ENCODE measurements at places on chromosomes 13 and 19.

- DNase-seq: no peak
Measured at GRCh38 chr19:493391-494170, 2.7 kb upstream of the MADCAM1 start.

DNA sequence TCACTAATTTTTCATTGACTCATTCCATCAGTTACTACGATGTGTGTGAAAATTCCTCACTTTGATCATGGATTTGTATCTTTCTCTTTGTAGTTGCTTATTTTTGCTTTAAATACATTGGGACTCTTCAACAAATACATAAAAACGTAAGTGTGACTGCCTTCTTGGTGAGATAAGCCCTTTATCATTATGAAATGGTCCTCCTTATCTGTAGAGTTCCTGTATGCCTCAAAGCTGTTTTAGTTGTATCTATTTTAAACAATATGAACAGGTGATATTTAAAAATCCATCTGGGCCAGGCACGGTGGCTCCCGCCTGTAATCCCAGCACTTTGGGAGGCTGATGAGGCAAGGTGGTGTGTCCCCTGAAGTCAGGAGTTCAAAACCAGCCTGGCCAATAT, 11.3 kb downstream of the DCUN1D2 start:
- DNase-seq: no peak

GRCh38 chr13:113548778-113549621, 35.6 kb upstream of the TFDP1 start:
- DNase-seq: peak; percentile 43

GRCh38 chr13:25281935-25282332, 5.4 kb downstream of the MTMR6 start:
- no peak for DNase-seq

GRCh38 chr13:113166681-113167080, 8.2 kb downstream of the PROZ start:
- DNase-seq: no peak

- DNase-seq: no peak
Measured at GRCh38 chr19:50419580-50420035, 870 bp downstream of the SPIB start.

DNA sequence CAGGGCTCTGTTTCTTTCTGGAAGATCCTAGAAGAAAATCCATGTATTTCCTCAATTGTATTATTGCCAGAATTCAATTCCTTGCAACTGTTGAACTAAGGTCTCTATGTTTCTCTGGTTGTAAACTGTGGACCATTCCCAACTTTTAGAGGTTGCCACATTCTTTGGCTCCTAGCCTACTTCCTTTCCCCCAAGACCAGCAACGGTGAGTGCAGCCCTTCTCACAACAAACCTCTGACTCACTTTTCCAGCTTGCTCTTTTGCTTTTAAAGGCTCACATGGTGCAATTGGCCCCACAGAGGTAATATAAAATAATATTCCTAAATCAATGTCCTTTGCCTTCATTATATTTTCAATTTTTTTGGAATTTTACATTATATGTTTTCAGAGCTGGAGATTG, 371.3 kb downstream of the SLITRK5 start:
- DNase-seq: no peak

GRCh38 chr13:67231289-67232000, 1.3 kb upstream of the PCDH9 start:
- DNase-seq: no peak

- peak; percentile 86 for DNase-seq
Measured at GRCh38 chr13:110819203-110820014, 95.5 kb downstream of the ANKRD10 start.

- peak; percentile 82 for DNase-seq
Measured at GRCh38 chr13:27792393-27793218, at the start of gene GSX1. TSS of gene GSX1 (plus strand) at chr13:27792483. CDS start at chr13:27792691, 208 bp downstream.

- no peak for DNase-seq
Measured at GRCh38 chr13:81602241-81602640, 1261.3 kb upstream of the SPRY2 start.

GRCh38 chr19:35100588-35101533, 14.8 kb upstream of the FXYD3 start:
- no peak for DNase-seq

- DNase-seq: peak; percentile 87
Measured at GRCh38 chr19:41218615-41219507, at the start of gene AXL. TSS of gene AXL (plus strand) at chr19:41219223. CDS start at chr19:41219393, 170 bp downstream.

- DNase-seq: no peak
Measured at GRCh38 chr19:54100561-54100960, at the start of gene OSCAR. TSS of gene OSCAR (minus strand) at chr19:54100803. CDS start at chr19:54100792, 11 bp downstream.

DNA sequence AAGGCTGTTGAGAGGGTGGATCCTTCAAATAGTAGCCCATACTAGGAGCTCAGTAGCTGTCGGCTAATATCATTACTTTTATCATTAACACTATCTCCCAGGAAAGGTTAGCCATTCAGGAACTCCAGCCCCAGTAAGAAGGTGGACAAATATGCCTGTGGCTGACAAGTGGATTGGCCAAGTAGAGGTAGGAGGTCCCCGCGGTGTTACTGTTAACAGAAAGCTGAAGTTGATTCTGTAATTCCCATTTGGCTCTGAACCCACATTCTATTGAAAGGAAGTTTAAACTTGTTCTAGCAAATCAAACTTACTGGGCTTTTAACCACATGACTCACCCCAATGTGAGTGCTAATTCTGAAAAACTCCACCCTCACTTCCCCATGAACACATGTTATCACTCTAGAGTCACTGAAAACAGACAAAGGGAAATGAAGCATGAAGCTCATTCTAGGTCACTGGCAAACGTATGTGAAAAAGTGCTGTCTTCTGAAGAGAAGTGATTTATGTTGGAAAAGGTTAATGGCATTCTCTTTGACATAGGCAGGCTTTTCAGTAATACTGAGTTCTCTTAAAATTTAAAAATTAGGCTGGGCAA, 273.5 kb downstream of the FGF14 start:
- no peak for DNase-seq

DNA sequence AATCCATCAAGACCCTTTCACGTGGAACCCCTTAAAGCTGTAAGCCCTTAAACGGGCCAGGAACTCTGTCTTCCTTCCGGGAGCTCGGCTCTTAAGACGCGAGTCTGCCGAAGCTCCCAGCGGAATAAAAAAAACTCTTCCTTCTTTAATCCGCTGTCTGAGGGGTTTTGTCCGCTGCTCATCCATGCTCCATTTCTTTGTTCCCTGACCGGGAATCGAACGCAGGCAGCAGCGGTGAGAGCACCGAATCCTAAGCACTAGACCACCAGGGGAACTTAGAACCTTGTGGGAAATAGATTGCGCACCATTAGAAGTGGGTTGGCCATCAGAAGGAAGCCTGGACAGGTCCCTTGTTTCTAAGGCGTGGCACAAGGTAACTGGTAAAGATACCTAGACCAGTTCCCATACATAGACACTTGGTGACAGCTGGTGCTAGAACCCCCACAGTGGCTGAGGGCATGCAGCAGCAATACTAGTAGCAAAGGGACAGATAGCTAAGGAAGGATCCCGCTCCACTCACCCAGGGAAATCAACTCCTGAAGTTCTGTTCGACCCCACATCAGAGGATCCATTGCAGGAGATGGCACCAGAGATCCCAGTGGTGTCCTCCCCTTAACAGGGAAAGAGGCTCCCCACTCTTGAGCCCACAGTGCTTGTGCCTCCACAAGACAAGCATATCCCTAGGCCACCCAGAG, 1.5 kb upstream of the RGCC start:
- DNase-seq: no peak

DNA sequence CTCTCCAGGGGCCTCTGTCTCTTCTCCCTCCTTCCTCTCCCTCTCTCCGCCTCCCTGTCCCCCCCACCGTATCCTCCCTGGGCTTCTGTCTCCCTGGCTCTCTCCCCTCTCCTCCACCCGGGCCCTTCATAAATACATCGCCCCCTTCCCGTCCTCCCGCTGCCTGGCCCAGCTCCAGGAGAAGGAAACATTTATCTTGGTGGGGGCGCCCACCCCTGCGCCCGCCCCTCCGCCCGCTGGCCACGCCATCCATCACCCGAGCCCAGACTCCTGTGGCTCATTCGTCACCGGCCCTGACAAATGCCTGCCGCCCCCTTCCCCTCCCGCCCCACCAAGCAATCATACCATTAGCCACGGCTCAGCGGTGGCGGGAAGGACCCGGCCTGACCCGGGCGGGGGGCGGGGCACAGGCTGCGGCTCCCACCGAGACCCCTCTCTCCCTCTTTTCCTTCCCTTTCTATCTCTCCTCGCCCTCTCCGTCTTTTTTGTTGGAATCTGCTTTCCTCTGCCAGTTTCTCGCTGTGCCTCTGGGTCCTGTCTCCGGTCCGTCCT, 2.6 kb upstream of the MEIS3 start:
- no peak for DNase-seq

DNA sequence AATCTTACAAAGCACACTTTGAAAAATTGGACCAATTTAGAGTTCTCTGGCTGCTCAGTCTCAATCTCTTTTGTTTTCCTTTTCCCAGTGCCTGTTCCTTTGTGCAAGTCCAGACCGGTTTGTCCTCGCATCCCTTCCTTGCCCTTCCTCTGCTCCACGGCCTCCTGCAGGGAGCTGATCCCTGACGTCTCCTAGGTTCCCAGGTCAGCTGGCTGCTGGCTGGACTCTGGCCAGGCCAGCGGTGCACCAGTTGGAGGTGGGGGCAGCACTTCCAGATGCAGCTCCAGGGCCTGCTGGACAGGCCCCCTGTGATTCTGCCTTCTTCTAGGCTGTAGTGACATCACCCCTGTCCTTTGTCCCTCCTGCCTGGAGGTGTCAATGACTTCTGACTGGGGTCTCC, 44.0 kb upstream of the KPNA3 start:
- no peak for DNase-seq

GRCh38 chr13:62014299-62014698, 598.6 kb upstream of the PCDH20 start:
- DNase-seq: no peak

DNA sequence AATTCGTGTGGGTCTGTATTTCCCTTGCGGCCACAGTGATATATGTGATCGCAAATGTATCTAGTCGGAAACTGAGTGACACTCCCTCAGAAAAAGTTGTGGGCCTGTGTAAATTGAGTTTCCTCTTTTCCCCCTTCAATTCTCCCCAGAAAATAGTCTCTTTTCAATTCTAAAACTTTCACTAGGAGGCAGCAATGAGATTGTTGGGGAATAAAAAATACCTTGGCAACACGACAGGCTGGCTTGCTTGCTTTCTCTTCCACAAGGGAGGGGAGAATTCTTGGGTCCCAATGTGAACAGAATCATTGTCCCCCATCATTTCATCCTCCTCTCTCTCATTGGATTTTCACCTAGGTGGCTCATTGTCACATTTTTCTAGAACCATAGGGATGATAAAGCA, 3.7 kb upstream of the SOX21 start:
- no peak for DNase-seq
